ENCODE measurements at places on chromosomes 7 and 10. TPM values are rescaled to one million over a fixed set of nuclear protein-coding genes. Genes with fewer than 3 reads are reported as not detected.

ADRA2A gene
- polyA plus RNA-seq, result 15.0 TPM

LRRC18 gene
- 0.47 TPM for polyA plus RNA-seq

CAMK2B gene
- 0.32 TPM for polyA plus RNA-seq

SPDYE1 gene
- polyA plus RNA-seq, result not detected

COX19 gene
- polyA plus RNA-seq, result 6.5 TPM

TMEM229A gene
- 0.73 TPM for polyA plus RNA-seq

CHST12 gene
- 29.6 TPM for polyA plus RNA-seq

NEUROG3 gene
- polyA plus RNA-seq, result not detected

SPDYE5 gene
- polyA plus RNA-seq, result 0.06 TPM

CFTR gene
- polyA plus RNA-seq, result 0.05 TPM

SPACDR gene
- polyA plus RNA-seq, result 0.62 TPM

BEND7 gene
- 8.0 TPM for polyA plus RNA-seq

GRM3 gene
- polyA plus RNA-seq, result not detected

C7orf33 gene
- not detected for polyA plus RNA-seq

CRHR2 gene
- polyA plus RNA-seq, result 0.03 TPM

EPHA1 gene
- polyA plus RNA-seq, result 1.4 TPM

TAS2R41 gene
- not detected for polyA plus RNA-seq

CYP3A4 gene
- polyA plus RNA-seq, result 0.79 TPM

MBLAC1 gene
- 4.7 TPM for polyA plus RNA-seq

ZNF777 gene
- polyA plus RNA-seq, result 15.0 TPM

MALSU1 gene
- 60.8 TPM for polyA plus RNA-seq

ALOX5 gene
- polyA plus RNA-seq, result 52.5 TPM

STEAP2 gene
- polyA plus RNA-seq, result 8.7 TPM

SKIDA1 gene
- 0.61 TPM for polyA plus RNA-seq

HYAL4 gene
- not detected for polyA plus RNA-seq

CCDC172 gene
- not detected for polyA plus RNA-seq

TRPV5 gene
- not detected for polyA plus RNA-seq

MTERF1 gene
- polyA plus RNA-seq, result 6.4 TPM

ANKRD30A gene
- polyA plus RNA-seq, result not detected

ESYT2 gene
- polyA plus RNA-seq, result 61.5 TPM

AKR1C1 gene
- polyA plus RNA-seq, result 124 TPM

PNLIPRP1 gene
- polyA plus RNA-seq, result 0.11 TPM

ECHDC3 gene
- polyA plus RNA-seq, result 28.1 TPM

CYP17A1 gene
- polyA plus RNA-seq, result not detected

Data from urinary bladder (tissue), 4 donors.